ENCODE measurements at places on chromosomes 6 and 20.
A peak's percentile ranks its signal among the peaks of the same experiment; 100 is the strongest.

- no peak for DNase-seq
These were observed 71.0 kb upstream of the SUPT3H start for GRCh38 chr6:45448417-45449389.

- no peak for DNase-seq
These were observed 84.1 kb downstream of the RNF217 start for GRCh38 chr6:125046107-125046925.

GRCh38 chr6:152552616-152553209, 84.4 kb downstream of the SYNE1 start:
- DNase-seq, result peak; percentile 41

DNA sequence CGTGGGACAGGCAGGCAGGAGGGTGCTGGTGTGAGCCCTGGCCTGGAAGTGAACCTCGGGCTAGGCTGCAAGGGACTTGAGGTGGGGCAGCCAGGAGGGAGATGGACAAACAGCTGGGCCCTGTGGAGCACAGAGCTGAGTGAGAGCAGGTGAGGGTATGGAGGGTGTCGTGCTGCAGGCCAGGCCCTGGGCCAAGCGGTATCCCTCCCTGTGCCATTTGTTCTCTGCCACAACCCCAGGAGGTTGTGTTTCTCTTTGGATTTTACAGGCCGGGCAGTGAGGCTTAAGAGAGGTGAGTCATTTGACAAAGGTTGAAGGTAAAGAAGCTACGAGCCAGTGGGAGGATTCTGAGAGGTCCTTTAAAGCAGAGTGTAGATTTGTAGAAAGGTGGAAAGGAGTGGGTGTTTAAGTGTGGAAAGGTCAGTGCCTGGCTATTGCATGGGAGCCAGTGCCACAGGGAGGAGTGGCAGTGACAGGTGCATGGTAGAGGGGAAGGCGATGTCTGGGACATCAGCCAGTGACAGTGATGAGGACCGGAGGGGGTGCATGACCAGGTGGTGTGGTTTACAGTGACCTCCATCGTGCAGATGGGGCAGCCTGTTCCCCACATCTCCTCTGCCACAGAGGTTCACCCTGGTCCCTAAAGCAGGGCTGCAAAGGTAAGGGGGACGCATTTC, 39.8 kb downstream of the GMPR start:
- DNase-seq, result no peak

- DNase-seq, result no peak
These were observed 6.1 kb upstream of the TREML4 start for GRCh38 chr6:41222045-41222444.

DNA sequence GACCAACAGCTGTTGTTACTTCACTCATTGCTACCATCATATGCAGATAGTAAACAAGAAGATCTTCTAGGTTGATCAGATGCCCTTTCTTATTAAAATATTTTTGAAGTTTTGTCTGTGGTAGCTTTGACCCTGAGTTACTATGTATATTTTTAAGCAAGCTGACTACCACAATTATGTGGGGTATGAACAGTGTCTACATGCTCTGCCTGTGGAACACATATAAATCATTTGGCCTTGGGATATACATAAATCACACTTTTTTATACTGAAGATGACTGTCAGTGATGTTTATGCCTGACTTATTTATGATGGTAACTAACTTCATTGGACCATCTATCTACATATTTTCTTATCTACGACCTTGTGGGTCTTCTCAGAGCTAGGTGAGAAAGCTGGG, 44.2 kb downstream of the LIN28B start:
- no peak for DNase-seq

Measured in CMK (cell line).